Right forelimb (tissue), 1 donor: ENCODE measurements at places on chromosomes 16 and 17.
A peak's percentile ranks its signal among the peaks of the same experiment; 100 is the strongest.

DNA sequence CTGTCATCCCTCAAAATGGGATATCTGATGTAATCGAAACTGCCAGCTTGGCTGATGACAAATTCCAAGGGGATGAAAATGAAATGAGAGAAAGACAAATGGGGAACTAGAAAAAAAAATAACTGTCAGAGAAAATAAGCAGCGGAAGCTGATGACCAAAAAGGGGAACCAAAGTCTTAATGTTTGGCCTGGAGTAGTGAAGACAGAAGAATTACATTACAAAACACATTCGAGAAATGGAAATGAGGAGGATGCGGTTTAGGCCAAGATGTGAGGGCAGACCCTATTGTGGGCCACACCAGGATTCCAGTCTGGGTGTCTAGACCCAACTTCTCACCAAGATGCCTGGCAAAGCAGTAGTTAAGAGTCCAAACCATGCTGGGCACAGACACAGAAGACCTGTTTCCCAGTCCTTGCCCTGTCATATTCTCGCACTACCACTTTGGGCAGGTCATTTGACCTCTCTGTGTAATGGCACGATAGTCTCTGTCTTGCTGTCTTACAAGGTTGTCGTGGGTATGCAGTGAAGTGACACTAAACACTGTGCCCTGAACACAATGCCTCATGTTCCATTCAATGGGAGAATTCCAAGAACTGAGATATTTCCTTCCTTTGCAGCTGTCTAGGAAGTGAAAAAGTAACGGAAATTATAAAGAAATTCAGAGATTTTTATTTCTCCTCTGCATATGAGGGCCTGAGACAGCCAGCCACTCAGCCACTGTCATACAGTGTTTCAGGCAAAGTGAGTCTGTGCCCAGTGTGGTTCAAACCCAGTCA lies 12.3 kb upstream of the CCL2 start:
- DNase-seq = no peak

GRCh38 chr16:88197481-88198456 lies 185.0 kb upstream of the ZNF469 start:
- peak; percentile 39 for DNase-seq

GRCh38 chr16:85206472-85207356 lies 94.4 kb upstream of the CIBAR2 start:
- peak; percentile 86 for DNase-seq

DNA sequence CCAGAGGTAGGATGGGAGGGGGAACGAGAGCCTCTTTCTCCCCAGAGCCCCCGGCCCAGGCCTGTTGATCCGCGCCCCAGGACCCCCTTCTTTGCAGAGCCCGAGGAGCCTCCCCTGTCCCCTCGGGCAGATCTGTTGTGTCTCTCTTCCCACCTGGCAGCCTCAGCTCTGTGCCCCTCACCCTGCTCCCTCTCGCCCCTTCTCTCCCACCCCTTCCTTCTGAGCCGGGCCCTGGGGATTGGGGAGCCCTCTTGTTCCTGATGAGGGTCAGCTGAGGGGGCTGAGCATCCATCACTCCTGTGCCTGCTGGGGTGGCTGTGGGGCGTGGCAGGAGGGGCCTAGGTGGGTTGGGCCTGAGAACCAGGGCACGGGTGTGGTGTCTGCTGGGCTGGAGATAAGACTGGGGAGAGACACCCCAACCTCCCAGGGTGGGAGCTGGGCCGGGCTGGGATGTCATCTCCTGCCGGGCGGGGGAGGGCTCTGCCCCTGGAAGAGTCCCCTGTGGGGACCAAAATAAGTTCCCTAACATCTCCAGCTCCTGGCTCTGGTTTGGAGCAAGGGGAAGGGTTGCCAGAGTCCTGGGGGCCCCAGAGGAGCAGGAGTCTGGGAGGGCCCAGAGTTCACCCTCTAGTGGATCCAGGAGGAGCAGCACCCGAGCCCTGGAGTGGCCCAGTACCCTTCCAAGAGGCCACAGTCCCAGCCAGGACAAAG lies 65.4 kb downstream of the MRC2 start:
- no peak for DNase-seq

DNA sequence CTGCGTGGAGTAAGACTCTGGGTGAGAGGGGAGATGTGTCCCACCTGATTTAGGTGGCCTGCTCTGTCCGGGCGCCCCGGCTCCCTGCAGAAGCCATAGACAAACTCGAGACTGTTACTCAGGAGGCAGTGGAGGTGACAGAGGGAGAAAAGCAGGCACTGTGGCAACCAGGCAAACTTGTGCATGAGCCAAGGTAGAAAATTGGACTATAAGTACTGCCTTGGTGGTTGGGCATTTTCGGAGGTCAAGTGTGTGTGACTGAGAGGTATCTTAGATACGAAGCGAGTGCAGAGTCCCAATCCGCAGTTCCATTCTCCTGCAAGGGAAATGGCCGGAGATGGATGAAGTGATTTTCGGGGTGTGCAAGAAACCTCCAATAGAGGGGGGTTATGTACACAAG lies 27.1 kb upstream of the SPACA3 start:
- no peak for DNase-seq

DNA sequence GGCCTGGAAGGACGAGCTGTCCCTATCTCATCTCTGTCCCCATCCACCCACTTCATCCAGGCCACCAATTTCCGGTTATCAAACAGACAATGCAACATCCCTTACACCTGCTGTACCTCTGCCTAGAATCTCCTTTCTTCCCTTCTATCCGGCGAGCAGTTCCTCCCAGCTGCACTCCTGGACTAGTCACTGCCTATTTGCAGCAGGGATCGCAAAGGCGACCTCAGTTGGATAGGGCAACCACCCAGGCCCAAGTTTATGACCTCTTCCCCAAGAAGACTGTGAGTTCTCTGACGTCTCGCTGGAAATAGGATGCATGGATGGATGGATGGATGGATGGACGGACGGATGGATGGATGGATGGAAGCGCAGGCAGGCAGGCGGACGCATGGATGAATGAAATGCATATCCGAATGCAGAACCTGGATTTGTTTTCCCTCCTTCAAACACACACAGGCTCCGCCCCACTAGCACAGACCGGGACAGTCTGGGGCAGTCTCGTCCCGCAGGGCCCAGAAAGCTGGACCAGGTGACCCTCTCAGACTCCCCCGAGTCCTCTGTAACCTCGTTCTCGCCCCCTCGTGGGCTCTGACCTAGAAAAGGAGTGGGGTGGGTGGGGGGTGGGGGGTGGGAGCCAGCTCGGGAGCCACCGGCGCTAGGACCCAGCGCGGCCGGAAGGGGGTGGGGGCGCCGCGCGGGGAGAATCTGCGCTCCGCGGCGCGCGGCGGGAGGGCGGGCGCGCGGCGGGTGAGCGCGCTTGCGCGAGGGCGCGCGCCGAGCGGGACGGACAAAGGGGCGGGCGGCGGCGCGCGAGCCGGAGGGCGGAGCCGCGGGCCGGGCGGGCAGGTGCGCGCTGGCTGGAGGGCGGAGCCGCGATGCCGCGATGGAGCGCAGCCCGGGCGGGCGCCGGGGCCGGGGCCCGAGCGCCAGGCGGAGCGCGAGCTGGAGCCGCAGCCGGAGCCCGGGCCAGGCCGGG lies at the start of gene SBK1:
SBK1 (plus strand) TSS at position 875 of the 976 bp plus-strand sequence. CDS start 24,867 bp downstream, outside the sequence.
- DNase-seq = peak; percentile 85

GRCh38 chr17:21125862-21126261 lies 902 bp upstream of the DHRS7B start:
- no peak for DNase-seq

- no peak for DNase-seq
Measured at GRCh38 chr17:68820825-68821481, 134.2 kb downstream of the ABCA8 start.

DNA sequence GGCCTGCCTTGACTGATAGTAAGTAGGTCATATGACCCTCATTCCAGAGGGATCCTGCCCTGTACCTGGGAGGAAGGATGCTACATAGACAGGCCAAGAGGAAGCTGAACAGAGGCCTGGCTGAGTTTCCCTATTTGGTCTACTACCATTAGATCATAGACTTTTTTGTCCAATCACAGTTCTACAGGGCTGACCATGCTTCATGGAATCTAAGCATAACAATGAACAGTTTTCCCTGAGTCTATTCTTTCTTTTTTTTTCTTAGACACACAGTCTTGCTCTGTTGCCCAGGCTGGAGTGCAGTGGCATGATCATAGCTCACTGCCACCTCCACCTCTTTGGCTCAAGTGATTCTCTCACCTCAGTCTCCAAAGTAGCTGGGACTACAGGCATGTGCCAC lies 3.9 kb downstream of the GPR179 start:
- no peak for DNase-seq

DNA sequence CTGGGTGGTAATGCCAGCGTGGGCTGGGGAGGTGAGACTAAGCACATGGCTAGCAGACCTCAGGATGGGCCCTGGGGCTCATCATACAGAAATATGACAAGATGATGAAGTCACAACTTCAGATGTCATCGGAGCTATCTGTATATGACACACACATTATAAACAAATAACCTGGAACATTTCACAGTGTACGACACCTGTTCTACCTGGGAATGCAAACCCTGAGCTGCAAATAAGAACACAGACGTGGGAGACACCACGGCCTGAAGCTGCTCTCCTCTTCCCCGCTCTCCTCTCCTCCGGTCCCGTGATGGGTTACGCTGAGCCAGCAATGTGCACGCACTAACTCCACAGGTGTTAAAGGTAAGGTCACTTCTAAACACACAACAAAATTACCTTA lies 4.9 kb downstream of the PLD6 start:
- DNase-seq = no peak

- no peak for DNase-seq
Measured at GRCh38 chr16:14375132-14375491, 254.9 kb downstream of the PARN start.

- no peak for DNase-seq
Measured at GRCh38 chr16:6193718-6194117, 1096.1 kb upstream of the EEF2KMT start.

- DNase-seq = no peak
Measured at GRCh38 chr17:10313037-10313672, 59.7 kb downstream of the MYH13 start.

- no peak for DNase-seq
Measured at GRCh38 chr17:81366648-81367047, 28.6 kb upstream of the BAHCC1 start.

GRCh38 chr17:47304186-47304585 lies 19.6 kb upstream of the EFCAB13 start:
- no peak for DNase-seq

DNA sequence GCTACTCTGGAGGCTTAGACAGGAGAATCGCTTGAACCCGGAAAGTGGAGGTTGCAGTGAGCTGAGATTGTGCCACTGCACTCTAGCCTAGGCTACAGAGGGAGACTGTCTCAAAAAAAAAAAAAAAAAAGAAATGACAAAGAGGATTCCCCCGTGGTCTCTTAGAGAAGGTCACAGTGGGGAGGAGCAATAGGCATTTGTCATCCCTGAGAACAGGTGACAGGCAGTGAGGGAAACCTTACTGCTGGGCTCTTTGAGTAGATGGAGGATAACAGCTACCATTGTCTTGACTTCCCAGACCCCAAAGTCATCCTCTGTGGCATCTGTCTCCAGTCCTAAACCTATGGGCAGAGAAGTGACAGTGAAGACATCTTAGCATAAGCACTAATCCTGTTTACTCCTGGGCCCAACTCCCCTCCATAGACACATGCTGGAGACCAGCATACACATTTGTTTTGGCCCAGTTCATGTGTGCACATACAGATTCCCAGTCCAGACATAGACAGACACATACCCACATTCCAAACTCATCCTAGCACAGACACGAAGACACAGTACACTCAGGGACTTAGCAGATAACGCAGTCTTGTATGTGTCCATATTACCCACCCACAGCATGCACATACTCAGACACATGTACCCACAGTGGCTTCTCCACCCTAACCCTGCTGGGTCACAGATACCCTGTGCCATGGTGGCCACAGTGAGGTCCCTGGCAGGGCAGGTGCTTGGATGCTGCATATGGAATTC lies 2.7 kb downstream of the ESRP2 start:
- DNase-seq = no peak

DNA sequence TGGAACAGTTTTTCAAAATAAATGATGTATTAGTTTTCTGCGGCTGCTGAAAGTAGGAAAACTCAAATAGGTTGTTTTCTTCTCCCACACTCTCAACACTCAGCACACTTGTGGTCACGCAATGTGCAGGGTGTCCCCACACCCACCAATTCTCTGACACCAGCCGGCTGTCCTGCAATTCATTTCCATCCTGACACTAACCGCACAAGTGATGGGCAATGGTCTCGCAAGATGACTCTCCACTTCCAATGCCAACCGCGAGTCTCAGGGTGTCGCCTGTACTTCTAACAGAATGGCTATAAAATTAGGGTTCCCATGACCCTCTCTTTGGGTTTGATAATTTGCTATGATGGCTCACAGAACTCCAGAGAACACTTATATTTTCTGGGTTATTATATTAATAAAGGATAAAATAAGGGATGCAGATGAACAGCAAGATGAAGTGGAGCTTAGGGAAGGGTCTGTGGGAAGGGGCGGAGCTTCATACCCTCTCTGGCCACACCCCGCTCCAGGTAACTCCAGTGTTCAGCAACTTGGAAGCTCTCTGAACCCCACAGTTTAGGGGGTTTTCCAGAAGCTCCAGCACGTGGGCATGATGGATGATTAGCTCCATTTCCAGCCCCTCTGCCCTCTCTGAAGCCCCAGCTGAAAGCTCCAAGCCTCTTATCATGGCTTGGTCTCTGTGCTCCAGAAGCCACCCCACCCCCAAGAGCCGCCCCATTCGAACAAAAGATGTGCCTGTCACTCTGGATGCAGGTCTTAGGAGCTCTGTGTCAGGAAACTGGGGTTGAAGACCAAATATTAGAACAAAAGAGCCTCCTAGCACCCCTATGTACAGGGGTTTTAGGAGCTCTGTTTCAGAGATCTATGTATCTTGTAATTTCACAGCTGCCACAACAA lies 19.8 kb downstream of the TAF1C start:
- DNase-seq = no peak

- no peak for DNase-seq
Measured at GRCh38 chr16:68309799-68310198, 947 bp downstream of the SLC7A6OS start.

- DNase-seq = no peak
Measured at GRCh38 chr17:55283256-55283965, 18.7 kb downstream of the HLF start.

GRCh38 chr16:30069611-30070462 lies 4.3 kb downstream of the ALDOA start:
- no peak for DNase-seq

GRCh38 chr16:84876873-84877606 lies 57.3 kb downstream of the CRISPLD2 start:
- no peak for DNase-seq

GRCh38 chr16:85567935-85568334 lies 45.2 kb upstream of the GSE1 start:
- no peak for DNase-seq

GRCh38 chr17:76540381-76541300 lies 797 bp downstream of the PRCD start:
- DNase-seq = peak; percentile 93

- DNase-seq = no peak
Measured at GRCh38 chr17:40190197-40191021, 13.1 kb downstream of the RAPGEFL1 start.

GRCh38 chr17:44911133-44912001 lies 3.9 kb downstream of the GFAP start:
- DNase-seq = peak; percentile 48

- DNase-seq = peak; percentile 100
Measured at GRCh38 chr17:47970725-47971499, at the start of gene CDK5RAP3. CDK5RAP3 (plus strand) TSS chr17:47971113; CDS start chr17:47971147, 34 bp downstream.

- DNase-seq = no peak
Measured at GRCh38 chr17:40032322-40033320, 17.4 kb downstream of the CSF3 start.
